GM03348 (cell line): ENCODE measurements at places on chromosomes 1 and 21.

DNA sequence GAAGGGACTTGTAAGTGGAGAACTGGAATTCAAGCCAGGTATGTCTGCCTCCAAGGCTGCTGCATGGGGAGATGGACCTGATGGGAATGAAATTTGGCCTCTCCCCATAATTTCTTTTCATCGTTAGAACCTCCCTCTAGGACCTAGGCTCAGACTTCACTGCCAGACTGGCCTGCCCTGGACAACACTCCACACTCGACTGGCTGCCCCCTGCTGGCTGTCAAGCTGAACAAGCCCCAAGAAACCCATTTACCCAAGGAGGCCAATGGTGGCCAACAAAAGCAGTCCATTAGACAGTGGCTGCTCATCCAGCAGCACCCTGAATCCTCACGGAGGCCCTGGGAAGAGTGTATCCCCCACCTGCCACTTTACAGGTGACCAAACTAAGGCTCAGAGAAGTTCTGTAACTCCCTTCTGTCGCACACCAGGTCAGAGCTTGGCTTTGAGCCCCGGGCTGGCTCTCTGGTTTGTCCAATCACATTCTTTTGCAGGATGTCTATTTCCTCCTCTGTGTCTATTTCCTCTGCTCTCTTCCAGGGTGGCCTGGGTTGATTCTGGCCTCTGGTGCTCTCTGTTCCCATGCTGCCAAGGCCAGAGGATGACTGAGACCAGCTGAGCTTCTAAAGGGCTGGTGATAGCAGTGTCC lies 3.8 kb downstream of the RNF186 start:
- peak; percentile 77 for DNase-seq

DNA sequence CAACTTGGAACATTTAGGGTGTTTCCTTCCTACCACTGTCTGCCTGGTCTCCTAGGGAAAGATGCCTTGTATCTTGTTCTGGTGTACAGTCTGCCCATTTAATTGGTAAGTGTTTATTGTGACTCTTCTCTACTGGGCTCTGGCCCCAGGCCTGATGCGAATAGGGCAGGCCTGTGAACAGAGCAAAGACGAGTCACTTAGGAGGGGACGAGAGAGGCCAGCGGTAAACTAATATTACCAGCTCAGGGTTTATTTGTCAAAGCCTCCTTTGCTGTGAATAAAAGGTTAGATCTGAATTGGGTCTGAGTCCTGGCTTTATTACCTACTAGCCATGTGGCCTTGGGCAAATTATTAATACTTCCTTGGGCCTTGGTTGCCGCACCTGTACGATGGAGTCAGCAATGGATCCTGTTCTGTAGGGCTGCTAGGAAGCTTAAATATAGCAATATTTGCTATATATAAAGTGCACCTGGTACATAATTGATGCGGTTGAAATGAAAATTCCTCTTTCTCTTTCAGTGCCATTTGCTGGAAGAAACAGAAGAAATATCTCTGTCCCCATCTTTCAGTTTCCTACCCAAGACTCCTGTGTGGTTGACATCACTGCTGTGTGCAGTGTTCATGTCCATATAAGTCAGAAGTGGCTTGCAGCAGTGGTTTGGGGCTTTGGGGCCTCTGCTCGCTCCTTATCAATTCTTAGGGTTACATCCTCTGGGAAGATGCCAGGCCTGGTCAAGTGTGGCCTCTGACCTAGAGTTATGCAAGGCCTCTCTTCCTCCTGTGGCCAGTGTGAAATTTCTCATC lies 32.4 kb downstream of the MAPKAPK2 start:
- no peak for DNase-seq

- no peak for DNase-seq
These were observed 840.6 kb downstream of the BRINP3 start for GRCh38 chr1:189637041-189637440.

DNA sequence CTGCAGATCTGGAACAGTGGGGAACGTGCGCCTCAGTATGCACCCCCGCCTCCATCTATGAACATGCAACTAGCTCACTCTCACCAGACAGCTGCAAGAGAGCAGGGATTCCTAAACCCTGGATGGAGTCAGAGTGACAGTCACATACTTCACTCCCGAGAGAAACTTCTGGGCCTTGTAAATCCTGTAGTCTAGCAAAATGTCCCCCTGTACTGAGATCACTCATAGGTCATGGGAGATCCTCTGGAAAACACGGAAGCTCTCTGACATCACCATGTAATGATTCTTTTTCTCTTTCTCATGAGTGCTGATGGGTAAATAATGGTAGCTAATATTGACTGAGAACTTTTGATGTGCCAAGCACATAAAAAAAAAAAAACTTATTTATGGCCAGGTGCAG lies 23.4 kb upstream of the TARDBP start:
- no peak for DNase-seq

DNA sequence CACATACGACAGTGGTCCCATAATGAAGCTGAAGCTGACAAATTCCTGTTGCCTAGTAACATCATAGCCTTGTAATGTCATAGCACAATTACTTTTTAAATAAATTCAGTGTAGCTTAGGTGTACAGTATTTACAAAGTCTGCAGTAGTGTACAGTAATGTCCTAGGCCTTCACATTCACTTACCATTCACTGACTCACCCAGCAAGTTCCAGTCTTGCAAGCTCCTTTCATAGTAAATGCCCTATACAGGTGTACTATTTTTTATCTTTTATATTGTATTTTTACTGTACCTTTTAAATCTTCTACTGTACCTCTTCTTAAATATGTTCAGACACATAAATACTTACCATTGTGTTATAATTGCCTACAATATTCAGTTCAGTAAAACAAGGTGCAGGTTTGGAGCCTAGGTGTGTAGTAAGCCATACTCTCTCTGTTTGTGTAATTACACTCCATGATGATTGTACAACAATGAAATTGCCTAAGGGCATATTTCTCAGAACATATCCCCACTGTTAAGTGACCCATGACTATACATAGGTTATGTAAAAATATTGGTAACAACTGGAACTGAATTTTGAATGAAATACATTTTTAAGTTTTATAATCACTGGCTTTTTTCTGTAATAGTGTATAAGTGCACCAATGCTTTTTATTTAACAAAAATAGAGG lies 33.5 kb upstream of the ADAM30 start:
- DNase-seq = no peak

DNA sequence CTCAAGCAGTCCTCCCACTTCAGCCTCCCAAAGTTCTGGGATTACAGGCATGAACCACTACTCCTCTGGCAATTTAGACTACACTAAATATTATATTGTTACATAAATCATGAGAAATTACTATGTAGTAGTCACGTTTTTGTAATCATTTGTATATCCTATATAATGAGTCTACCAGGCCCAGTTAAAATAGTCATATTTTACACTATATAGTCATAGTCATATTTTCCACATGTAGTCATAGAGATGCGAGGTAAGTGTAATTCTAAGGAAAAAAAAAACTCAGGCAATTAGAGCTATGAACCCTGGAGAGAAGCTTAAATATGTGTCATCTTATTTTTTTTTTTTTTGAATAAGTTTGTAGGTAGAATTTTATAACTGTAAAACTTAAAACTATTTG lies 90.0 kb downstream of the FNBP1L start:
- DNase-seq = no peak

DNA sequence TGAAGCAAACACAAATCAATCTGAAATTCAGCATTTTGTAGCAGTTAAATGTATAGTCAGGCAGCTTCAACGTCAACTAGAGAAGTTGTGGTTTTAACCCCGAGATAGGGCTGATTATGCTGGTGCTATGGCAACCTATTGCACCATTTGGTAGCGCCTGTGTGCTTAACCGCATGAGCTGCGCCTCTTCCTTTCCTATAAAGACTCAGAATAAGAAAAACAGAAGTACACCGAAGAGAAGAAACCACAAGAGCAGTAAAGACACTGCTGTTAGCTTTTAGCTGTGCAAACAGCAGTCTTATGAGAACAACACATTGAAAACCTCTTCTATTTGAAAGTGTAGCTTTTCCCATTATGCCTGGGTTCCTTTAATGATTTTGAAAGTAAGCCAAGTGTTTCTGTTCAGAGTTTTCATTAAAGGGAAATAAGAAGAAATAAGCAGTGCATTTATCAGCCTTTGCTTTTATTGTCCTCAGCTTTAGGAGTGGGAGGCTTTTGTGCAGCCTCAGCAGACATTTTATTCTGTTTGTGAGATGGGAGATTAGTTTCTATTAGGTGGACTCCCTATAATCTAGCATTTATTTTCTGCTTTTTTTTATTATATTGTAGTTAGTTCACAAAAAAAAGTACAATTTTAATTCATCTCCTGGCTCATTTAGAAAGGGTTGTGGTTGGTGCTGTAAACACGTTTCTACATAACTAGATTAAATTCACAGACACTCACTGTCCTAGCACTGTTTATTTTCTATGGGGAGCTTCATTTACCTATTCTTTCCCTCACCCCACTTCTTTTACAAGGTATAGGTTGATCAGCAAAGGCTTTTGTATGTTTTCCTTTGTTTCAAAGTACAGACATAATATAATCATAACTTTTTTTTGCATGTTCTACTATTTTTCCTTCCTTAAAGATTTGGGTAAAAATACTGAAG lies 43.3 kb downstream of the PTPRC start:
- peak; percentile 65 for DNase-seq

DNA sequence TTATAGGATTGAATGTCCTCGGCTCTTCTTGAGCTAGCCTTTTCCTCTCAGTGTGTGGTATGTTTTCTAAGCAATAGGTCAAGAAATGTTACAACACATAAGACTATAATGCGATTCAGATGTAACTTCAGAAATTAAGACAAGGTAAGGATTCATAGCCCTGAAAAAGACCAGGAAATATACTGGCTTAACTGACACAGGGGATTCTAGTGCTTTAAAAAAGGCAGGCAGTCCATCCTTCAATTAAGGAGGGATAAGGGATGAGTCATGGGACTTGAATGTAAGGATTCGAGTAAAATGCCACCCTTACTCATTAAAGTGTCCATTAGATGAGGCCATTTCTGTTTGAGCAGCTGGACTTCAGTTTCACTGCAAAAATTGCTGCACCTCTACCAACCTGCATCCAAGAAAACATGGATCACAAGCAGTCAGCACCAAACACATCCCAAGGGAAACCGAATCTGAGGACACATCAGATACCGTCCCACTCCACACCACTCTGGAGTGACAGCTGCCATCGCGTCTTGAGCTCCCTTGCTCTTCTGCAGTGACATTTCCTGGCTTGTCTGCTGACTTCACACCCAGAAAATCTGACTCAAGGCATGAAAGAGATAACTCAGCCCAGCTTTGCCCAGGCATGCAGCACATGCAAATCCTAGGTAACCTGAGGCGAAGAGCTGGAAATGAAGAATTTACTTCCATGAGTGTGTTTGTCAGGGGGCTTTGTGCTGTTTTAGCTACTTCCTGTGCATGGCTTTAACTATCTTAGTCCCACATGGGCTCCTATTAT lies 37.8 kb downstream of the NGF start:
- no peak for DNase-seq

DNA sequence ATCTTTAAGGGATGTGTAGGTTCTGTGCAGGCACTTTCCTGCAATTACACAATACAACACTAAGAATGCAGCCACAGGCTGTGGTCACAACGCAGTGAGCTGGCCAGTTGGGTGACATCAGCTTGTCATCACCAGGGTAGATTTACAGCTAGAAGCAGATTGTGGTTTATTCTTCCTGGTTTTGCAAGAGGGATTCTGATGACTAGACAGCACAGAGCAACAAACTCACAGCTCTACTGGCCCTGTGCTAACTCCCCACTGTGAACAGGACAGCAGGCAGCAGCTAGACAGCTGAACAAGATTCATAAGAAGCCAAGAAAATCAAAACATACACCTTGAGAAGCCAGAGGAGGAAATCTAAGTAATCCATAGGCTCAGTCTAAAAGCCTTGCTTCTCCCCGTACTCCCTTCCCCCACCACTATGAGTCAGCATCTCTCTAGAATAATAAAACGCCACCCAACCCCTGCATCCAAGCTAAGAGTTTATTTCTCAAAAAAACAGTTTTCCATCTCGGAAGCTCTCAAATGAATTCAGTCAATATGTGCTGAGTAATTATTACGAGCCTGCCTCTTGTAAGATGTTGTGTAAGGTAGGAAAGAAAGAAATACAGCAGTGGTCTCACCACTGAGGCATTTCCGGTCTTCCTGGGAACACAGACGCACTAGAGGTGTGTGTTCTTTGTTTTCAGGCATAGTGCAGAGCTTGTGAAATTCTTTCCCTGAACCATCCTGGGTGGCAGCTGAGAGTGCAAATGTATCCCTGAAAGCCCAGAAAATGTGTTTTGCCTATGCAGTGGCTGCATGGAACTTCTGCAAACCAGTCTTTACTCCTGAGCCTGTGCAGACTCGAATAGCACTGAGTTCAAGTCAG lies 162.8 kb downstream of the NTPCR start:
- DNase-seq = peak; percentile 86

DNA sequence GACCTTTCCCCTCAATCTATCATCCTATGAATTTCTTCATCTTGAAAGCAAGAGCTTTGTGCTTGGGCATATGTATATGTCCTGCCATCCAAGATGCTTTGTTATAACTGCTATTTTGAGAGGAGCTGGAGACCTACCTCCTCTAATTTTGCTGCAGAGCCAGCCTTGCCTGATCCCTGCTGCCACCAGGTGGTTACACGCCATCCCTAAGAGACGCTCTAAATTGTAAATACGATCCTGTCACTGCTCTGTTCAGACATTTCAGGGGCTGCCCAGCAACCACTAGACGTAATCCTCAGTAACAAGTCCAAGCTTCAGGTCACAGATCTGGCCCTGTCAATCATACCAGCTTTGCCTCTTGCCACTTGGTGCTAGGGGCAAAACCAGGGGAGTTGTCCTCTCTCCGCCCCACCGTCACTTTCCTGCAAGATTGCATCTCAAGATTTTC lies 32.9 kb downstream of the GPA33 start:
- DNase-seq = no peak
